ENCODE measurements at places on chromosomes 1 and 21.

GRCh38 chr1:10693497-10694273, 102.8 kb downstream of the CASZ1 start:
- peak; percentile 12 for DNase-seq

DNA sequence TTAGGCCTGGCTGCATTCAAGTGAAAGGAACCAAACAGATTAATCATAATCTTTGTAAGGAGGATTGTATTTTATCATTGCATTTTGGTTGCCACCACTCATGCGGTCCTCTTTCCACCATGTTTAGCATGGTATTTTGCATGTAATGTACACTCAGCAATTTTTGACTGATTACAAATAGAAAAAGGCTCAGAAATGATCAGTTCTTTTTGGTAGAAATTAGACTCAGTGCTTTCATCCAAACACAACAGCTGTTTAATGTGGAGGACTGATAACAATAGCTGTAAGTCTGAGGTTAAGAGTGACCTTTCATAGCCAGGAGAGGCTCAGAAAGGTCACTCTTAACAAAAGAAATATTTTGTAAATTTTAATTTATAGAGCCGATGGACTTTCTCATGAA, 25.3 kb upstream of the DPH5 start:
- no peak for DNase-seq

DNA sequence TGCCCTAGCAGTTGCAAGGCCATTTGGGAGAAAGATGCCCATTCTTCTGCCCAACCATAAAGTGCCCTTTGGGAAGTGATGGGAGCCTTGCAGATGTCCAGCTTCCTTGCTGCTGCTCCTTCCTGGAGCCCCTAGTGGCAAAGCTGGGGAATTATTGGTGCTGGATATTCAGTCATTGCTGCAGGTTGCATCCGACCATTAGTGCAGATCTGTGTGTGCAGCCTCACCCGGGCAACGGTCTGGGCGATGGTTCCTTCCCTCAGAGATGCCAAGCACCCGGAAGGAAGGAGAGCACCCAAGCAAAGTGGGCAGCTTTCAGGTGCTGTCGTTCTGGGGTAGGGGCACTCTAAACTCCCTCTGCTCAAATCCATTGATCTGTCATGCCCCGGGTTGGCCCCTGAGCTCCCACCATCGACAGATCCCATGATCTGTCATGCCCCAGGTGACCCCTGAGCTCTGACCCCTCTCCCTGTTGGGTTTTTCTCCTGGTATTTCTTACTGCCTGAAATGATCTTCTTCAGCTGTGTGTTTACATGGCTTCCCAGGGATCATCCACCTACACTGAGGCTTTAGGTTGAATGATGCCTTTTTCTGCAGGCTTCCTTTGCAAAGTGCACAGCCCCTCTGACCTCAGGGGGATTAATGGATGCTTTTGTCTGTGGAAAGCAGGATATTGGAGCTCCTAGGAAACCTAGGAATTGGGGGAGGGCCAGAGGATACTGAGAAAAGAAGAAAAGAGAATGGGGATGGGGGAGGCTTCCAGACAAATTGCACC, 467.5 kb downstream of the PTPRU start:
- DNase-seq = no peak

DNA sequence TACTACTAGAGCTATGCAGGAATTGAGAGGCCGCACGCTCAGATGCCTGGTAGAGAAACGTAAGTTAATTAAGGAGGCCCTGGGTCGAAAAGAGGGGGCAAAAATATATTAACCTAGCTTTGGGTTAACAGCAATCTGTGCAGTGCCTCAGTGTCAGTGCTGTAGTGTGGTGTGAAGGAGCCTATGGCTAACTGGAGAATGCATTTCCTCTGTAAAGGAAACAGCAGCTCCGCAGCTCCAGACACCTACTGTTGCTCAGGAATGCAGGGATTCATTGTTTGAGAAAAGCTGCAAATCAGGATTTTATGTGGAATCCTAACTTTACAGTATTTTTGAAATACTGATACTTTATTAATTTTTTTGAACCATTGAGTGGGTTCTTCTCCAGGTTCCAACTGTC, 18.4 kb downstream of the VANGL1 start:
- DNase-seq = no peak

DNA sequence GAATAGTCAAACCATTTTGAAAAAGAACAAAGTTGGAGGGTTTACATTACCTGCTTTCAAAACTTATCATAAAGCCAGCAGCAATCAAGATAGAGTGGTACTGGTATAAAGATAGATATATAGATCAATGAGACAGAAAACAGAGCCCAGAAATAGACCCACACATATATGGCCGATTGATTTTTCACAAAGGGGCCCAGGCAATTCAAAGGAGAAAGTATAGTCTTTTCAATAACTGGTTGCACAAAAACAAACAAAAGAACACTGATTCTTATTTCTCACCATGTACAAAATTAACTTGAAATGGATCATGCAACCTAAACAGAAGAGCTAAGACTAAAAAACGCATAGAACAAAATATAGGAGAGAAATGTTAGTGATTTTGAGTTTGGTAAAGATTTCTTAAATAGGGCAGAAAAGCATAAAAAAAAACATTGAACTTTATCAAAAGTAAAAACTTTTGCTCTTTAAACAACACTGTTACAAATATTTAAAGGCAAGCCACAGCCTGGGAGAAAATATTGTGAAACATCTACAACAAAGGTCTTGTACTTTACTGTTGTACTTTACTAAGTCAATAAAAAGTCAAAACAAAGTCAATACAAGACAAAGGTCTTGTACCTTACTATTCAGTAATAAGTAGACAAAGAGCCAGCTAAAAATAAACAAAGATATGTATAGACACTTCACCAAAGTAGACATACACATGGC, 50.2 kb downstream of the ST3GAL3 start:
- DNase-seq = no peak

- no peak for DNase-seq
Observed at GRCh38 chr21:26195708-26196107, 25.1 kb upstream of the APP start.

DNA sequence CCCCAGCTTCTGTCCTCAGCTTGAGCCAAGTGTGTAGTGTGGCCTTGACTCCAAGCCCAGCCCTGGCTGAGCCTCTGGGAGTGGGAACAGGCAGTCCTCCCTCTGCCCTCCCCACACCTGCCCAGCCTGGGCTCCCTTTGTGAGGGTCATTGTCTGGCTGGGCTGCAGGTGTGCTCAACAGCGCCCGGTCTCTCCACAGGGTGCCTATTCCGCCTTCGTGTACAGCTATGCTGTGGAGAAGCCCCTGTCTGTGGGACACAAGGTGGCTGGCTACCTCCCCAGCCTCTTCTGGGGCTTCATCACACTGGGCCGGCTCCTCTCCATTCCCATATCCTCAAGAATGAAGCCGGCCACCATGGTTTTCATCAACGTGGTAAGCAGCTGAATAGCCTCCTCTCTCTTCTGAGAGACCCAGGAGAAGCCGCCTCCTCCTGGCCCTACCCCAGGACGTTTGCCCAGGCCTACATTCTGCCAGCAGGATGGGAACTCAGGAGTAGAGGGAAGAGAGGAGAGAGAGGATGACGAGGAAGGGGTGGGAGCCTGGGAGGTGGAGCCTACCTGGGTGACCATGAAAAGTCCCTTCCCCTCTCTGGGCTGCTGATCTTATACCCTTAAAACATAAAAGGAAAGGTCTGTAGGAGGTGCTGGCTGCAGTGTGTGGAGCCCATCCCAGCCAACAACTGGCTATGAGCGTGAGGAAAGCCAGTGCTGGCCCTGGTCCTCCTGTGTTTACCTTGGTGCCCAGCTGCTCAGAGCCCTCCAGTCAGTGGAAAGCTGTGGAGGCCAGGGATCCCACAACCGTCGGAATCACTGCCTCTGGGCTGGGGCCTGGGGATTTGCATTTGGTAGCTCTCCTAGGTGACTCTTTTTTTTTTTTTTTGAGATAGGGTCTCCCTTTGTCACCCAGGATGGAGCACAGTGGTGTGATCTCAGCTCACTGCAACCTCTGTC, 45.7 kb downstream of the ELK4 start:
- no peak for DNase-seq

GRCh38 chr1:246734866-246735265, 10.7 kb downstream of the SCCPDH start:
- DNase-seq = no peak

Measured in activated CD8-positive, alpha-beta memory T cell treated with anti-CD3 and anti-CD28 coated beads for 4 hours (primary cell).